ENCODE measurements at places on chromosomes 2 and 18.

- DNase-seq: no peak
Measured at GRCh38 chr2:226185616-226186211, 613.9 kb downstream of the IRS1 start.

- no peak for DNase-seq
Measured at GRCh38 chr18:56651771-56652092, 573 bp downstream of the WDR7 start.

DNA sequence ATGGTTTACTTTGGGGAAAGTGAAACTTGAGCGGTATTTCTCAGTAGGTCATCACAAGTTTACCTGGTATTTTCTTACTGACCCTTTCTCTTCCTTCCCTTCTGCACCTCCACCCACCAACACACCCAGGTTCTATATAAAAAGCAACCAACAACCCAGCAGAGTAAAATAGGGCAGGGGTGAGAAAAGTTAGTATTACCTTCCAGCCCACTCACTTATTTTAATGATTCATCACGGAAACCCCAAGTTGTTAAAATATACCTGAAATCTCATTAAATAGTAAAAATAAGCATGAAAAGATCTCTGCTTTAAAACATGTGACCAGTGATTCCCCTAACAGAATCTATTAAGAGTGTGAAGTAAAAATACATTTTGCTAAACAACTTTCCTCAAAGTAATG lies 306.1 kb downstream of the ZEB2 start:
- no peak for DNase-seq

GRCh38 chr2:173750353-173750801 lies 214.8 kb downstream of the SP3 start:
- no peak for DNase-seq

DNA sequence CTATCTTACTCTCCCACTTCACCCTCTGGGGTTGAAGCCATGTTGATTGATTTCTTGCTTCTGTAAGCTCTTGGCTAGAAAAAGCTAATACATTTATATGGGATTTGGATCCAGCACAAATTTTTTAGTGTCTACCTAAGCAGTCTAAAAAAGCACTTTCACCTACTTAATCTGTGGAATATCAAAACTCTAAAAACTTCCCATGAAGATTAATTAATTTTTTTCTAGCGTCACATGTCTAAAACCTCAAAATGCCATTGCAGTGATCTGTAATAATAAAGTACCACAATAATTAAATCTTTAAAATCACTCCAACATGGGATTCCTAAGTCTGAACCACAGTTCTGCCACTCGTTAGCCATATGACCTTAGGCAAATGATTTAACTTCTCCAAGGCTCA lies 180.1 kb downstream of the EN1 start:
- DNase-seq: no peak

Data from stimulated activated CD4-positive, alpha-beta T cell treated with anti-CD3 and anti-CD28 coated beads, Interleukin-4, amount 100 ng/mL, for 4 hours (primary cell).